ENCODE measurements at places on chromosomes 3 and 15. TPM values are rescaled to one million over a fixed set of nuclear protein-coding genes. Genes with fewer than 3 reads are reported as not detected.

- no peak for DNase-seq
Measured at GRCh38 chr3:102510663-102511062, 75.8 kb downstream of the ZPLD1 start.

GRCh38 chr3:197478746-197479668 lies 76.8 kb downstream of the BDH1 start:
- no peak for DNase-seq

DNA sequence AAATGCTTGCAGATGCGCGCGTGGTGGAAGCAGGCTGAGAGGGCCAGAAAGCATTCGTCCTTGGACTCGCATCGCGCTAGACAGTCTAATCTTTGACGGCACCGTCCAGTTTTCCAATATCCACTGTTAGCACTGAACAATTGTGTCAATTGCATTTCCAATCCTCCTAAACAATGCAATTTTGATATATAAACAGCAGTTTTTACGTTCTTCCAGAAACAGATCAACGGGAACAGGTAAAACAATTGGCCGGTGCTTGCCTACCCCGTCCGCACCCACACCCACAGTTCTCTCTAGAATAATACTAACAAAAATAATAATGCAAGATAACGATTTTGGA lies 17.2 kb downstream of the CPN2 start:
- no peak for DNase-seq

- DNase-seq: no peak
Measured at GRCh38 chr3:159149131-159149530, 347.3 kb downstream of the MFSD1 start.

- no peak for DNase-seq
Measured at GRCh38 chr3:40994611-40995010, 204.7 kb upstream of the CTNNB1 start.

DNA sequence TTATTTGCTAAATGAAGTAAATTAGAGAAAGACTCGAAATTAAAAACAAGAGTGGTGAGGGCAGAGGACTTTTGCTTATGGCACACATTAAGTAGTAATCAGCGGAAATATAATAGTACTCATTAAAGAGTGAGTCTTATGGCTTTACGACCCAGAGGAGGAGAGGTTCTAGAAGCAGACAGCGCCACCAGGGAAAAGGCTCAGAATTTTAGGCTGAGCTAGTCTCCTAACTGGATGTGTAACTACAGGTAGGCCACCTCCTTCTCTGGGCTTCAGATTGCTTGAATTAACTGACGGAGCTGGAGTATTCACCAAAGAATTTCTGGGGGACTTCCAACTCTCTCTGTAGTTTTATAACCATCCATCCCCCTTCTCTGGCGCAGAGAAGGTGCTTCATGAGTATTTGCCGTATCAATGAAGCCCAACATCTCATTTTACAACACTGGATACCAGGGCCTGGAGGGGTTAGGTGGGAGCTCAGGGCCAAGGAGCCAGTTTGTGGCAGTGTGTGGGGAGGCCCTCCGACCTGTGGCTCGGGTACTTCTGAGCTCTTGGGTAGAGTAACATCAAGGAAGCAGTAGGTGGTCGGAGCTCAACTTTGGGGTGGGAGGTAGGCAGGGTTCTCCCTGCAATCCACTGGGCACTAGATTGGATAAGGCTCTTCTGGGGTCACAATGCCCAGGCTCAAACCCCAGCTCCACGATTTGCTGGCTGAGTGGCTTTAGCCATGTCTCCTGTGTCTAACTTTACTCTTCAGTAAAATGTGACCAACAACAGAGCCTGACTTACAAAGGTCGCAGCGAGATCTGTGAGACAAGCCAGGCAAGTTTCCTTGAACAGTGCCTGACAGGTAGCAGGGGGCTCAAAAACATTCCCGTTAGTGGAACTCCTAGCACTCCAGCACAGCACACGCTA lies 1.1 kb downstream of the CHCHD4 start:
- DNase-seq: peak; percentile 54

DNA sequence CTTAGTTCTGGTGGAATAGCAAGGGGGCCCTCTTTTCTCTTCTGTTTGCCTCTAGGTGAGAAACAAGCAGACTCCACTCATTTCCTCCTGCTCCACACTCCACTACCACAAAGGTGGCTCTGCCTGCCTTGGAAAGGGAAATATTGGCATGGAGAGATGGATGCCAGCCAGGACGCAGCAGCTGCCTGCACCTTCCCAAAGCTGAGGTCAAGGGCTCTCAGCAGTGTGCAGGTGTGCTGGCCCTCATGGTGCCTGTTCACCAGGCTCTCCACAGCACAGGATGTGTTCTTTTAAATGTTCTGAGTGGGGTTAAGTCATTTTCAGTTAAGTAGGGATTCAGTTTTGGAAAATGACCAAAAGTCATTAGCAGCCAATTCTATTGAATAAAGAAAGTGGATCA lies 211.2 kb upstream of the STRIT1 start:
- no peak for DNase-seq

- peak; percentile 57 for DNase-seq
Measured at GRCh38 chr3:8069471-8069870, 432.2 kb upstream of the LMCD1 start.

GRCh38 chr3:125398952-125399351 lies 23.8 kb upstream of the ZNF148 start:
- DNase-seq: no peak

GRCh38 chr3:18765161-18765560 lies 340.0 kb upstream of the SATB1 start:
- no peak for DNase-seq

GRCh38 chr3:102614585-102614984 lies 179.8 kb downstream of the ZPLD1 start:
- no peak for DNase-seq

- no peak for DNase-seq
Measured at GRCh38 chr3:18483226-18483625, 58.1 kb upstream of the SATB1 start.

GRCh38 chr3:197901626-197902025 lies 48.4 kb upstream of the RPL35A start:
- no peak for DNase-seq

- DNase-seq: no peak
Measured at GRCh38 chr3:135865553-135865952, 100.0 kb upstream of the PPP2R3A start.

- DNase-seq: no peak
Measured at GRCh38 chr15:89221543-89221942, at the start of gene RLBP1. Gene RLBP1, minus strand, starts transcription at chr15:89221579. Its CDS starts 2,604 bp downstream, at chr15:89218975.

- no peak for DNase-seq
Measured at GRCh38 chr3:152413240-152413639, 144.5 kb downstream of the MBNL1 start.

DNA sequence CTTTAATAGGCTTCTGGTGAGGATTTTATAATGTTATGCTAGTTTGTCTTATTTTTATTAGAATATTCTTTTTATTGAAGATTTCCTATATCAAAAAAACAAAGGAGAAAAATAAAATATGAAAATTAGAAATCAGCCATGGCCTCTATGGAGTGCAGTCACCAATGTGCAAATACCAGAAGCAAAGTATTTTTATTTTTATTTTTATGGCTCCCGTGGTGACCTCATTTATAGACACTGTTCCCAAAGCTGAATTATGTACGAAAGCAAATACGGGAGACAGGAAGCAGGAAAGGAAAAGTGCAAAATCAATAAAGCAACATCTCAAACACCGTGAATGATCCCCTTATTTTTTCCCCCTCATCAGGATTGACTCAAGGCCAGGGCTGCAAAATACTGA lies 35.1 kb downstream of the DAZL start:
- no peak for DNase-seq

DNA sequence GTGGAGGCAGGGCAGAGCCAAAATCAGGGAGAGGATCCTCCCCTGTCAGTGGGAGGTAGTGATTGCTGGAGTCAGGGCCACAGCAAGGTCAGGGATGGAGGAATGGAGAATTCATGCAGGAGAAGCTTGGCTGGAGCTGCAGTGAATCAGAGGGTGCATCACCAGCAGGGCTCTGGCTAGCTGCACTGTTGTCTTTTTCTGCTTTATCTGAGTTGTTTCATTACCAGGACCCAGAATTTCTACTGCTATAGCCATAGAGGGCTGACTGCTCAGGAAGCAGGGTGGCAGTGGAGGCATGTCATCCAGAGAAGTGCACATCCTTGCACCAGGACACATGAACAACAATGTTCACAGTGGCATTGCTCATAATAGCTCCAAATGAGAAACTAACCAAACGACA lies 113.5 kb upstream of the GALNT15 start:
- no peak for DNase-seq

DNA sequence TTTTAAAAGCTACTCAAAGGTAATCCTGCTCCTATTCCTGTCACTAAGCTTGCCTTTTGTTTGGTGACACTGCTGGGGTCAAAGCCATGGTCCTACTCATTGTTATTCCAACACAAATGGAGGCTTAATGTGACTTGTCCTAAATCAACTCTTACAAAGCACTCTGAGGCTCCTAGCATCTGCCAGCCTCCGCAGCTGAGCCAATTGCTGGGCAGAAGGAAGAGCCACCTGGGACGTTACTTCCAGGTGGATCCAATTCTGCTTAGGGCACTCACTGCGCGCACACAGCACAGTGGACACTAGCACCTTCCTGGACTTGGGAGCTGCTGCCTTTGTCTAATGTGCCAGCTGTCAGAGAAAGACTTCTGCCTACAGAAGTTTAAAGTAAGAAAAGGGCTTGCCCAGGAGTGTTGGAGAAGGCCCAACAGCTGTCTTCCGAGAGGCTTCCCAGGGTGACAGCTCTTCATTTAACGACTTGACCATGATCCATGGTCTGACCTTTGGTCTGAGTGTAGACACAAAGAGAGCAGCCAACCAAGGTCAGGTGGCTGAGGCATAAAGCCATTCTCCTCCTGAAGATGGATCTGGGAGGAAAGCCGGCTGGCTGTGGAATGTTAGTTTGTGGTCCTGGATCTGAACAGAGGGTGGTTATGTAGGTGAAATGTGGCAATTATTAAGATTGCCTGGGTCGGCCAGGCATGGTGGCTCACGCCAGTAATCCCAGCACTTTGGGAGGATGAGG lies 102.2 kb downstream of the AQP9 start:
- DNase-seq: no peak

DNA sequence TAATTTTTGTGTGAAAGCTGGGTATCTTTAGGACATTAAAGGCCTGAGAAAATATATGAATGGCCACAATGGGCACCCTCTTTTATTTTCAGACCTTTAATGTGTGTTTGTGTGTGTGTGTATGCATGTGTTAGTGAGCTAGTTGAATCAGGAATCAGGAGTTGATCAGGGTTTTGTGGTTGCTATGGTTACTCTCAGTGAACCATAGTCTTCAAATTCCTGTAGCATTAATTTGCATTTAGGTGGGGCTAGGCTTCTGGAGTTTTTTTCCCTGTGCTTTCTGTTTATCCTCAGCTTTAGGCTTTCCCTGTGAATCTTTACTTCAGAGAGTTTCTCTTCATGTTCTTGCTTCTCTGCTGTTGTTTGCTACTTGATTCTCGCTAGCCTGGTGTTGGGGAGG lies 122.0 kb upstream of the ONECUT1 start:
- DNase-seq: no peak

DNA sequence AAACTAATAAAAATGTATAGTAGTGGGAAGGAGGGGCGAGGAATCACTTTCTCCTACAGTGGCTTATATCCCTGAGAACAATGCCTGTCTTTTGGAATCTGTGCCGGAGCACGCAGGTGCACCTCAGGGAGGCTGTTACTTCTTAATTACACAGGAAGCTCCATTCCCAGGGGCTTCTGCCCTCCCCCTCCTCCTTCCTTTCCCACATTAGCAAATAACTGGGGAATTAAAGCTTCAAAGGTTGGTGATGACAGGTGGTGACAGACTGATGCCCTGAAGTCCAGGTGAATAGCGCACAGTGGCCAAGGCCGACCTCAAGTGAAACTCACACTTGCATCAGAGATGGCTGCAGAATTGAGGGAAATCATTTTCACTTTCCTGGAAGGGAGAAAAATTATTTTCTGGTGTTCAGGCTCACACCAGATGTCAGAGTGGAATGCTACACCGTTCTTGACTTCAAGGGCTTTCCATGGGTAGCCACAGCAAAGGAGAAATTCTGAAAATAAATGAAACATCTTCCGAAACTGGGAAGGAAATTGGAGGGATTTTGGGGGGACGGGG lies 3.7 kb downstream of the GRAMD2A start:
- DNase-seq: peak; percentile 60

GRCh38 chr3:32844322-32844654 lies 26.5 kb downstream of the TRIM71 start:
- no peak for DNase-seq

DNA sequence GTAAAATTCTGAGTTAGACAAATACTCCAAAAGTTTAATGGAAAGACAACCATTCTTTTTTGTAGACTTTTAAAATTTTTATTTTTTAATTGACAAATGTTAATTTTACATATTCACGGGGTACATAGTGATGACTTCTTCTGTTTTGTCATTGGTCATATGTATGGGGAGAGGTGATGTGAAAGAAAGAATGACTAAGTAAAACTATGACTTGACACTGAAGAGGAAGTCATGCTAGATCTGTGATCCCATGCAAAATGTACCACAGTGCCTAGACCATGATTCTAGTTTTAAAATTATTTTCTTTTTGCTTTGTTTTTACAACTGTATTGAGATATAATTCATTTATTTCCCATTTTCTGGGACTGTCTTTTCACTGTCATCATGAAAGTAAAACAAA lies 281.6 kb downstream of the MBNL1 start:
- no peak for DNase-seq

GRCh38 chr3:38480093-38480445 lies 16.1 kb upstream of the EXOG start:
- no peak for DNase-seq

DNA sequence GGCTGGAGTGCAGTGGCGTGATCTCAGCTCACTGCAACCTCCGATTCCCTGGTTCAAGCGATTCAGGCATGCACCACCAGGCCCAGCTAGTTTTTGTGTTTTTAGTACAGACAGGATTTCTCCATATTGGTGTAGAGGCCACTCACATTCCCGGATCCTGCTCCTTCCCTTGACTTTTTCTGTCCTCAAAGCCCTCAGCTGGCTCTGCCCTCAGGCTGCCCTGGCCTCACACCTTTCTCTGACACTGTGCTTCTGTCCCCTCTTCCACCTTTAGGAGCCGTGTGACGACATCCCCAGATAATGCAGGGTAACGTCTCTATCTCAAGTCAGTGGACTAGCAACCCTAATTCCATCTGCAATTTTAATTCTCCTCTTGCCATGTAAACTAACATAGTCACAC lies 8.6 kb upstream of the CYFIP1 start:
- DNase-seq: peak; percentile 24

- DNase-seq: no peak
Measured at GRCh38 chr3:142118911-142119310, 30.4 kb downstream of the TFDP2 start.

GRCh38 chr3:126107203-126107939 lies 23.4 kb upstream of the SLC41A3 start:
- peak; percentile 26 for DNase-seq

GRCh38 chr3:186079925-186080324 lies 29.0 kb downstream of the ETV5 start:
- peak; percentile 76 for DNase-seq

- DNase-seq: no peak
Measured at GRCh38 chr3:108430540-108430939, 79.9 kb downstream of the MYH15 start.

Gene FAM107A
- total RNA-seq: not detected

Gene TMEM212
- not detected for total RNA-seq

Gene SKOR1
- total RNA-seq: 0.37 TPM

Gene CADM2
- 29.8 TPM for total RNA-seq

Gene CELF6
- total RNA-seq: 0.36 TPM

Gene ASB14
- not detected for total RNA-seq

Gene SNAPC5
- 32.0 TPM for total RNA-seq

Gene NOX5
- not detected for total RNA-seq

Gene TNNC1
- 50.9 TPM for total RNA-seq

Gene SNX4
- total RNA-seq: 27.2 TPM

Gene COMMD2
- 48.4 TPM for total RNA-seq

Gene SYNM
- 4.5 TPM for total RNA-seq

Gene STAG1
- 26.7 TPM for total RNA-seq

Gene ASB7
- 13.4 TPM for total RNA-seq

Gene ZNF774
- total RNA-seq: 2.5 TPM

Gene IL12A
- total RNA-seq: not detected

Gene MELTF
- 11.3 TPM for total RNA-seq

Gene JAGN1
- 29.1 TPM for total RNA-seq

Data from endodermal cell (in vitro differentiated cells).